ENCODE measurements at places on chromosomes 3 and 15. TPM values are rescaled to one million over a fixed set of nuclear protein-coding genes. Genes with fewer than 3 reads are reported as not detected.

Gene COX17
- 71.5 TPM for total RNA-seq

Gene ACSBG1
- 0.66 TPM for total RNA-seq

Gene SLC41A3
- 26.5 TPM for total RNA-seq

Gene TMEM212
- not detected for total RNA-seq

- no peaks in the 10 kb centered on the region for H3K4me1 ChIP-seq
- no peak overlapping the region for H3K27ac ChIP-seq
- H3K36me3 ChIP-seq: no peaks in the 10 kb centered on the region
These were observed 272.2 kb upstream of the CHRNA7 start for GRCh38 chr15:31758126-31758525.

- H3K4me3 ChIP-seq: peak within 1 kb of the TSS; percentile 70
- no peaks in the 10 kb centered on the region for H3K36me3 ChIP-seq
- peak; percentile 68 for DNase-seq
- H3K27me3 ChIP-seq: peaks cover 3% of the 10 kb centered on the region
- peaks cover 19% of the 10 kb centered on the region for H3K4me1 ChIP-seq
These were observed at the start of gene PLSCR2 for GRCh38 chr3:146469150-146470017. Gene PLSCR2 (minus strand): TSS chr3:146469561. CDS start chr3:146459904, 9,657 bp downstream.

GRCh38 chr3:65508750-65509422 lies 529.8 kb downstream of the MAGI1 start:
- H3K4me1 ChIP-seq: no peaks in the 10 kb centered on the region
- no peak for DNase-seq
- no peak overlapping the region for H3K4me3 ChIP-seq
- no peaks in the 10 kb centered on the region for H3K27me3 ChIP-seq
- no peaks in the 10 kb centered on the region for H3K36me3 ChIP-seq

GRCh38 chr15:96851613-96852012 lies 521.1 kb downstream of the NR2F2 start:
- no peak overlapping the region for H3K4me3 ChIP-seq
- H3K36me3 ChIP-seq: no peaks in the 10 kb centered on the region
- H3K4me1 ChIP-seq: no peaks in the 10 kb centered on the region
- no peaks in the 10 kb centered on the region for H3K27me3 ChIP-seq

GRCh38 chr15:42385206-42385979 lies 26.1 kb downstream of the CAPN3 start:
- H3K27ac ChIP-seq: no peak overlapping the region
- H3K36me3 ChIP-seq: no peaks in the 10 kb centered on the region
- DNase-seq: peak; percentile 54
- H3K4me1 ChIP-seq: no peaks in the 10 kb centered on the region

DNA sequence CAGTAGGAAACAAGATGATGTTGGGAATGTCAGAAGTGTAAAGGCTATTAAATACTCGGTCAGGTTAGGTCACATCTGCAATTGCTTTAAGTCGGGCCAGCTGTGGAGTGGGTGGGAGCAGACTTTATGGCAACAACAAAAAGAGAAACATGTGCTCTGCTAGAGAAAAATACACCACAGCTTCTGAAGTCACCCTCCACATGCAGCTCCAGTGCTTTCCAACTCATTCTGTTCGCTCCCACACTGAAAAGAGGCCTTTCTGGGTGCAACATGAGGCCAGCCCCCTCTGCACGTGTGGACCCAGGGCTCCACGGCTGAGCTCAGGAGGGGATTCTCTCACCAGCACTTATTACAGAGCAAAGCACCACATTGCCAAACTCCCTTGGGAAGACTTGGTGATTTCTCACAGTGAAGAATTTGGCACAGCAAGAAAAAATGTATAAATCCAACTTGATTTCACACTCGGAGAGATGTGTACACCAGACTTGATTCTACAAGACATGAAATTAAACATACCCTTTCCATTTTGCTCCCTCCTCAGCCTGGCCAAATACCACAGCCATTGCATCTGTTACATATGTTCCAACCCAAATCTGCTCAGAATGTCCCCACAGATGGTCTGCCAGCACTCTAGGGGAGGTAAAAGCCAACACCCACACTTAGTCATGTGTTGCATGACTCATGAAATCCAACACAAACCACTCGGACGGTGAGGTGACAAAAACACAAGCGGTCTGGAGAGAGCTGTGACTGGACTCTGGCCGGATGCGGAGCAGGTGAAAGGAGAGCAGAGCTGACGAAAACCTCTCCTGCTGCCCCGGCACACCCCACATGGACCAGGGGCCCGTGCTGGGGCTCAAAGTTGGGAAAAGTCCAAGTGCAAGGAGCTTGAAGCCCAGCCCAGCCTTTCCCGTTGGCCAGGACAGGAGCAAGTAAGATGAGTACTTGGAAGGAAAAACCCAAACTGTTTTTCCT lies 74.6 kb downstream of the ITGB5 start:
- H3K36me3 ChIP-seq: no peaks in the 10 kb centered on the region
- H3K27ac ChIP-seq: no peak overlapping the region
- no peaks in the 10 kb centered on the region for H3K4me1 ChIP-seq
- peaks cover 20% of the 10 kb centered on the region for H3K27me3 ChIP-seq
- H3K4me3 ChIP-seq: no peak overlapping the region

DNA sequence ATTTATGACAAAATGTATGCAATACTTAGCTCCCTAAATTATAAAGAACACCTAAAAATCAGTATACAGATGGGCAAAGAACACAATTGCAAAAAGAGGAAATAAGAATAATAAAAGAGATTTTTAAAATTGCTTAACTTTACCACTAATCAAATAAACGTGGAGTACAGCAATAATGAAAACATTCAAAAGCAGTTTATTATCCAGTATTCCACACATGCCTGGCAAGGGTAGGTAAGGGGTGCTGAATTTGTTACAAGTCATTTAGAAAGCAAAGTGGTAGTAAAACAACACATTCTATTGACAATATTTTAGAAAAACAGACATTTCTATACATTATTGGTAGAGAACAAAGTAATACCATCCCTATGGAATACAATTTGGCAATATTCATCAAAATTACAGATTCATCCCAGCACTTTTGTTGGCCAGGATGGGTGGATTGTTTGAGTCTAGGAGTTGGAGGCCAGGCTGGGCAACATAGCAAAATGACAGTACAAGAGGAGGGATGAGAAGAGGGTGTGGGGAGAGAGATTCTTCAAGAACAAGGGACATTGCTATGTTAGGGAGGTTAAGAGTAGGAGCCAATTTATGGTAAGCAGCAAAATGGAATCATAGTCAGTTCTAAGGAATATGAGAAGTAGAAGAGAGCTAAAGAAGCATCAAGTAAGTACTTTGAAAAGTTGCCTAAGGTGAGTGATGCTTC lies 3.7 kb upstream of the ACKR4 start:
- peaks cover 1% of the 10 kb centered on the region for H3K4me1 ChIP-seq
- no peaks in the 10 kb centered on the region for H3K27me3 ChIP-seq
- no peak for DNase-seq
- peaks cover 15% of the 10 kb centered on the region for H3K36me3 ChIP-seq

GRCh38 chr3:31157047-31157694 lies 262.7 kb upstream of the GADL1 start:
- H3K4me3 ChIP-seq: peak overlapping the region; percentile 27
- H3K27me3 ChIP-seq: no peaks in the 10 kb centered on the region
- no peak for DNase-seq

DNA sequence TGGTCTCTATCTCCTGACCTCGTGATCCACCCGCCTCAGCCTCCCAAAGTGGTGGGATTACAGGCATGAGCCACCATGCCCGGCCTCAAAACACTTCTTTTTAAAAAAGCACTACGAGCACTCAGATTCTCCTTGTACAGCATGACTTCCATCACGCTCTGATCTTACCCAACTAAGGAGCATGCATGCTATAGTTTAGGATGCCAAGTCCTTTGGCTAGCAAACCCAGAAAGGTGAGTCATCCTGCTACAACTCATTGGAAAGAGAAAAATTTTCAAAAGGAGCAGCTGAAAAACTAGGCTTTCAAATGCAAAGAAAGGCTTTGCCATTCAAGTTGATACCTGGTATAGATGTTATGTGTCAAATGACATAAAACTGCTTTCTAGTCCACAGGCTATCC lies 70.3 kb upstream of the PRICKLE2 start:
- no peaks in the 10 kb centered on the region for H3K27me3 ChIP-seq
- no peaks in the 10 kb centered on the region for H3K4me1 ChIP-seq
- H3K27ac ChIP-seq: no peak overlapping the region
- H3K36me3 ChIP-seq: no peaks in the 10 kb centered on the region
- no peak for DNase-seq

DNA sequence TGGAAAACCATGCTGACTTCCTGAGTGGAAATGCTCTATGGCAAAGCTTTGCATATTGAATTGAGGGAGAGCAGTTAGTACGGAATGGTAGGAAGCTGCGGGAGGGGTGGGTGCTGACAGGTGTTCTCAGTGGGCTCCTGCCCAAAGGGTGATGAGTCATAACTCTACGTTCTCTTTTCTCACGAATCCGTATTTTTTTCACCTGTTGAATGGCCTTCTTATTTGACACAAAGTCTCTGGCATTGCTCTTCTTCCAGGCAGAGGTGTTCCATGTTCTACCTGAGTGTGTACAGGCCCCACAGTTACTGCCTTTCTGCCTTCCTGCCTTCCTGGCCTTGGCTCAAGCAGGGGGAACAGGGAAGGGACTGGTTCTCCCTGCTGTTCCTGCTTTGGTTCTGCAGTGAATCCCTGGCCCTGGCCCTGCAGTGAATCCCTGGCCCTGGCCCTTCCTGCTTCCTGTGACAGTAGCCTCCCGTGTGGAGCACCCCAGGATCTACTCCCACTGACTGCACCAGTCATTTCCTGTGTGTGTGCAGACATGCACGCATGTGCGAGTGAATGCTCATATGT lies 31.9 kb downstream of the TRAK1 start:
- no peak overlapping the region for H3K4me3 ChIP-seq
- H3K27me3 ChIP-seq: no peaks in the 10 kb centered on the region
- H3K36me3 ChIP-seq: peaks cover 14% of the 10 kb centered on the region
- no peak for DNase-seq
- no peak overlapping the region for H3K27ac ChIP-seq
- peaks cover 39% of the 10 kb centered on the region for H3K4me1 ChIP-seq

Data from activated CD8-positive, alpha-beta T cell treated with anti-CD3 and anti-CD28 coated beads, Interleukin-2, amount 10 ng/mL, durations not matched to agents 7 days and 5 days (primary cell).